ENCODE measurements at places on chromosomes 7 and 10. TPM values are rescaled to one million over a fixed set of nuclear protein-coding genes. Genes with fewer than 3 reads are reported as not detected.
A peak's percentile ranks its signal among the peaks of the same experiment; 100 is the strongest.

GRCh38 chr10:72312865-72313391, 39.2 kb downstream of the DDIT4 start:
- H3K4me1 ChIP-seq = peaks cover 36% of the 10 kb centered on the region
- H3K27ac ChIP-seq = no peak overlapping the region
- DNase-seq = no peak
- no peaks in the 10 kb centered on the region for H3K36me3 ChIP-seq

- H3K36me3 ChIP-seq = no peaks in the 10 kb centered on the region
- no peaks in the 10 kb centered on the region for H3K27me3 ChIP-seq
- H3K27ac ChIP-seq = no peak overlapping the region
- no peak for DNase-seq
- no peak overlapping the region for H3K4me3 ChIP-seq
- no peaks in the 10 kb centered on the region for H3K4me1 ChIP-seq
Observed at GRCh38 chr10:29114141-29114540, 174.7 kb upstream of the LYZL1 start.

DNA sequence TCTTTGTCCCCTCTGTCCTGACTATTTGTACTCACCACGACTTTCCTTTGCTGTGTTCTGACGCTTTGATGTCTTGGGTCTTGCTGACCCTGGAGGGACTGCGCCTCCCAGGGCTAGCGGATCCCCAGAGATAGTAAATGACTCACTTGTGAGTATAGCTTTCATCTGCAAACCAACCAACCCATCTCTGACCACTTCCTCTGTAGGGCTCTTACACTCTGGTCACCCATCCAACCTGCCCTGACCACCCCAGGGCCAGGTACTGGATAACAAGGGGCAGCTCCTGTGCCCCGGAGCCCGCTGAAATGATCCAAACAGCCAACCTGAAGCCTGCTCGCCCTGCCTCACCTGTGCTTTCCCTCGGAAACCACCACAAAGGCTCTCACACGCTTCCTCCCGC, 125.2 kb upstream of the CARD11 start:
- no peak overlapping the region for H3K27ac ChIP-seq
- no peaks in the 10 kb centered on the region for H3K27me3 ChIP-seq
- no peak overlapping the region for H3K4me3 ChIP-seq
- no peaks in the 10 kb centered on the region for H3K36me3 ChIP-seq
- DNase-seq = no peak

PLCE1 gene
- 8.7 TPM for total RNA-seq

CALHM1 gene
- total RNA-seq = not detected

DNA sequence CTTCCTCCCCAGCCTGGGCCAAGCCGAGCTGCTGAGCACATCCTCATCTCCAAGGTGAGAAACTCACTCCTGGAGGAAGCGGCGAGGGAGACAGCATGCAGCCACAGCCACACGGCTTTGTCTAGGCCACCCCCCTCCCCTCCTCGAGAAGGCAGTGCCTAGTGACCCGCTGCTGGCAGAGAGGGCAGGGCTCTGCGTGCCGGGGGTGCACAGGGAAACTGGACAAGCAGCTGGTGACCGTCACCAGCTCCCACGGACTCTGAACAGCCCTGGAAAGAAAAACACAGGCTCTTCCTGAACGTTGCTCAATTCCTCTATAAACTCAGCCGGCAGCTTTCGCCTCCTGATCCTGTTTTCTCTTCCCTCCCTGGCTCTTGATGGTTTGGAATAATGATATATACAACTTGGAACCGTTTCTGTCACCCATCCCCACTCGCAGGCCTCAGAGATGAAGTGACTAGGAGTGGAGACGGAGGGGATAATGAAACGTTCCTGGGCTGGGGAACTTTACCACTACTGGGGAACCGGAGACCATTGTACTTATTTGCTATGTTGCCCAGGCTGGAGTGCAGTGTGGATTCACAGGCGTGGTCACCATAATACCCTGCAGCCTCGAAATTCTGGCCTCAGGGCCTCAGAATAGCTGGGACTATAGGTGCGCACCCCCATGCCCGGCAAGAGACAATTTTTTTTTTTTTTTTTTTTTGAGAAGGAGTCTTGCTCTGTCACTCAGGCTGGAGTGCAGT, 19.3 kb downstream of the PAPOLB start:
- H3K27ac ChIP-seq = no peak overlapping the region
- no peaks in the 10 kb centered on the region for H3K4me1 ChIP-seq
- H3K27me3 ChIP-seq = no peaks in the 10 kb centered on the region
- peak; percentile 86 for DNase-seq

ATXN7L1 gene
- 18.5 TPM for total RNA-seq

CCDC172 gene
- not detected for total RNA-seq

DNA sequence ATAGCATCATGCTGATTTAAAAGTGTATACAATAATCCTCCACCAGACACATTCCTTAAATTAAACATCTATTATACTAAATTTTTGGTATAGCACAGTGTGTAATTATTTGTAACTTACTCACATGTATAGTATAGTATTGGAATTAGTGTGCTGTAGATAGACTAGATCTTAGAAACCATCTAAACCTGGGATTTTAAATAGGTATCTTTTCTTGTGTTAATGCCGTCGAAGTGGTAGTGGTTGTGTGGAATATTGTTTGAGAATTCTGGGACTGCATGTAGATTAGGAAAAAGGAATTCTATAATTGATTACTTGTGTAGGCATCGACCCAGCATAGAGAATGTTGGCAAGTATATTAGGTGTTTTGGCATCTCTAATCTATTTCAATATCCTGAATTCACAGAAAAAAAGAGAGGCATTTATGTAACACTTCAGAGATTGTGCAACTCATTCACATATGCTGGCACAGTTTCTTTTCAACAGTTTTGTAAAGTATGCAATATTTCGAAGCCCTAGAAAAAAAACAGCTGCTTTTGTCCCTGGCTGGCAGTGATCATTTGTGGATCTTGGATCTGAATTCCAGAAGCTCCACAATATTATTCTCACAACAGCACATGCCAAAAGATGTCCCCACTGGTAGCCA, 145.5 kb upstream of the AGR3 start:
- no peaks in the 10 kb centered on the region for H3K27me3 ChIP-seq
- DNase-seq = no peak
- H3K4me3 ChIP-seq = no peak overlapping the region
- no peaks in the 10 kb centered on the region for H3K4me1 ChIP-seq
- no peak overlapping the region for H3K27ac ChIP-seq

DNA sequence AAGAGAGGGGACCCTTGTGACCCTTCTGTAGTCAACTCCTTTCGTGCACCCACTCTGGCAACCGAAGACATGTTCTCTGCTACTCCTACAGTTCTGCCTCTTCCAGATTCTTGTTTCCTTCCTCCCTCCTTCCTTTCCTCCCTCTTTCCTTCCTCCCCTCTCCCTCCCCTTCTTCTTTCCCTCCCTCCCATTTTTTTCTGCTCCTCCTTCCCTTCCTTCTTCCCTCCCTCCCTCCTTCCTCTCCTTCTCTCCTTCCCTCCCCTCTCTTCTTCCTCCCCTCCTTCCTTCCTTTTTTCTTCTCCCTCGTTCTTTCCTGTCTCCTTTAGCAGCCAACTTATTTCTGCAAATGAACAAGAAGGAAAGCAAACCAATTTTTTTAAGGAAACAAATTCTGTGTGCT, 111.5 kb downstream of the NPTX2 start:
- no peaks in the 10 kb centered on the region for H3K27me3 ChIP-seq
- no peaks in the 10 kb centered on the region for H3K36me3 ChIP-seq

GRCh38 chr10:116775488-116776400, 33.4 kb upstream of the HSPA12A start:
- H3K27ac ChIP-seq = no peak overlapping the region
- no peaks in the 10 kb centered on the region for H3K36me3 ChIP-seq
- no peak for DNase-seq
- no peak overlapping the region for H3K4me3 ChIP-seq
- no peaks in the 10 kb centered on the region for H3K4me1 ChIP-seq

PROSER2 gene
- total RNA-seq = 48.2 TPM

- H3K4me1 ChIP-seq = no peaks in the 10 kb centered on the region
- H3K4me3 ChIP-seq = no peak overlapping the region
- H3K27ac ChIP-seq = no peak overlapping the region
- DNase-seq = no peak
- no peaks in the 10 kb centered on the region for H3K27me3 ChIP-seq
Observed at GRCh38 chr7:10101351-10101750, 872.3 kb upstream of the PHF14 start.

GIMAP7 gene
- total RNA-seq = 43.6 TPM

ATP5MK gene
- total RNA-seq = 265 TPM

VWC2 gene
- 0.06 TPM for total RNA-seq

DNA sequence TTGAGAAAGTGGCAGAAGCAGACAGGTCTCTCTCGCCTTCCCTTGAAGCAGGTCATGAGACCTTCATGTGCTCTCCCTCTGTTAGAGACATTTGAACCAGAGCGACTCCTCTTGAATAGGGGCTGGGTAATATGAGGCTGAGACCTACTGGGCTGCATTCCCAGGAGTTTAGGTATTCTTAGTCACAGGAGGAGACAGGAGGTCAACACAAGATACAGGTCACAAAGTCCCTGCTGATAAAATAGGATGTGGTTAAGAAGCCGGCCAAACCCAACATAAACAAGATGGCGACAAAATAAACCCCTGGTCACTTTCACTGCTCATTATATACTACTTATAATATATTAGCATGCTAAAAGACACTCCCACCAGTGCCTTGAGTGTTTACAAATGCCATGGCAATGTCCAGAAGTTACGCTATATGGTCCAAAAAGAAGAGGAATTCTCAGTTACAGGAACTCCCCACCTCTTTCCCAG, 43.5 kb upstream of the MSRB2 start:
- no peak overlapping the region for H3K27ac ChIP-seq
- no peaks in the 10 kb centered on the region for H3K36me3 ChIP-seq
- no peak overlapping the region for H3K4me3 ChIP-seq
- no peak for DNase-seq
- H3K27me3 ChIP-seq = no peaks in the 10 kb centered on the region
- no peaks in the 10 kb centered on the region for H3K4me1 ChIP-seq

DNA sequence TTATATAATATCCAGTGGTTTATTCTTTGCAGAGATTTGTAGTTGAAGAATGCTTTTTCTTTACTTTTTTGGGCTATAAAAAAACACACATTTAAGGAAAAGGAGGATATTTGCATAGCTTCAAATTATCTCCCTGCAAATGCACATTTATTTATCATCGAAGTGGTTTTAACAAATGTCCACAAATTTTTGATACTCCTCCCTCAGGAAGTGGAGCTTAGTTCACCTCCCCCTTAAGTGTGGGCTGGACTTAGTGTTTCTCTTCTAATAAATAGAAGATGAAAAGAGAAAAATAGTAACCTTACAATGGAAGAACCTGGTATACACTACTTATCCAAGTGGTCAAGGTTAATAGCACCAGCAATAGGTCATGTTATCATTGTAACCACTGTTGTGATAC, 537.6 kb downstream of the ARL4A start:
- H3K36me3 ChIP-seq = no peaks in the 10 kb centered on the region
- H3K27ac ChIP-seq = no peak overlapping the region
- DNase-seq = no peak
- no peak overlapping the region for H3K4me3 ChIP-seq
- H3K4me1 ChIP-seq = no peaks in the 10 kb centered on the region

- no peaks in the 10 kb centered on the region for H3K4me1 ChIP-seq
- H3K36me3 ChIP-seq = no peaks in the 10 kb centered on the region
- no peak for DNase-seq
- H3K4me3 ChIP-seq = no peak overlapping the region
- H3K27ac ChIP-seq = no peak overlapping the region
Observed at GRCh38 chr7:101588131-101588935, 40.8 kb downstream of the MYL10 start.

CDHR1 gene
- total RNA-seq = 1.1 TPM

DNA sequence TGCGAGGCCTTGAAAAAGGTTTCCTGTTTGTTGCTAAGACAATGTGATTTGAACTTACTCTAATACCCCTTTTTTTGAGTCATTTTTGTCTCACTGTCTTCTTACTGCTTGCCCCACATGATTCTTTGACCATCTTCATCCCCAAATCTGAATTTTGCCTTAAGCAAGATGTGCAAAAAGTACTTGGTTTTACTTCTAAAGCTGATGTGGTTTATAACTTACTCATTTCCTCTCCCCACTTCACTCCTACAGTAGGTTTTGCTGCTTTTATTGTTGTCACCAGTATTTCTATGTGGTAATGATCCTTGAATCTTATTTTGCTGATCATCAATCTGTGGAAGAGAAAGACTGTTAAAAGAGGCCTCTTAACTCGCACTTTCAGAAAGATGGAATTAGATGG, 396.4 kb downstream of the SDK1 start:
- H3K27me3 ChIP-seq = no peaks in the 10 kb centered on the region
- no peaks in the 10 kb centered on the region for H3K4me1 ChIP-seq
- no peak overlapping the region for H3K27ac ChIP-seq
- no peak overlapping the region for H3K4me3 ChIP-seq
- no peak for DNase-seq
- H3K36me3 ChIP-seq = no peaks in the 10 kb centered on the region

DNA sequence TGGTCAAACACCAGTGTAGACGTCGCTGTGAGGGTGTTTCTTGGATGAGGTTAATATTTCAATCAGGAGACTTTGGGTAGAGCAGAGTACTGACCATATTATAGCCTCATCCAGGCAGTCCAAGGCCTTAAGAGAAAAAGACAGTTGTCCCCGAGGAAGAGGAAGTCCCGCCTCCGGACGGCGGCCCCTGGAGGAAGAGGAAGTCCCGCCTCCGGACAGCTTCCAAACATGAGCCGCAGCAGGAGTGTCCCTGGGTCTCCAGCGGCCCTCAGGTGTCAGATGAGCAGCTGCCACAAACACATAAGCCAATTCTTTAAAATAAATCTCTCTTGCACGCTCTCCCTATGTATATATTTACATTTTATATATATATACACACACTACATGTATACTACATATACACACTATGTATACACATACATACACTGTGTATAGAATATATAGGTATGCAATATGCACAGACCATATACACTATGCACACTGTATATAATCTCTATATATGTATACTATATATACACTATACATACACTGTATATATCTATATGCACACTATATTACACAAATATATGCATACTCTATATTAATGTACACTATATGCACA, 37.5 kb downstream of the PWWP2B start:
- H3K27me3 ChIP-seq = no peaks in the 10 kb centered on the region
- no peaks in the 10 kb centered on the region for H3K36me3 ChIP-seq
- no peak for DNase-seq
- H3K27ac ChIP-seq = no peak overlapping the region
- no peak overlapping the region for H3K4me3 ChIP-seq
- peaks cover 11% of the 10 kb centered on the region for H3K4me1 ChIP-seq

GRCh38 chr7:149310113-149310836, 48.3 kb downstream of the ZNF783 start:
- no peak overlapping the region for H3K4me3 ChIP-seq
- H3K4me1 ChIP-seq = no peaks in the 10 kb centered on the region
- no peaks in the 10 kb centered on the region for H3K36me3 ChIP-seq
- no peaks in the 10 kb centered on the region for H3K27me3 ChIP-seq
- no peak overlapping the region for H3K27ac ChIP-seq
- DNase-seq = no peak

GRCh38 chr10:16440396-16441133, 3.8 kb downstream of the PTER start:
- peak overlapping the region; percentile 88 for H3K27ac ChIP-seq
- H3K36me3 ChIP-seq = no peaks in the 10 kb centered on the region
- H3K27me3 ChIP-seq = no peaks in the 10 kb centered on the region

UTF1 gene
- not detected for total RNA-seq

All from kidney (tissue), 22 donors.